Uterus (tissue), 4 donors: ENCODE measurements at places on chromosomes 5 and 9. TPM values are rescaled to one million over a fixed set of nuclear protein-coding genes. Genes with fewer than 3 reads are reported as not detected.

The MLANA gene
- total RNA-seq = not detected

The CYSRT1 gene
- total RNA-seq = not detected

The TICAM2 gene
- 13.5 TPM for total RNA-seq

The C5orf52 gene
- not detected for total RNA-seq

The FBXW2 gene
- total RNA-seq = 20.7 TPM

The UBQLN1 gene
- 116 TPM for total RNA-seq

The GABRB2 gene
- 0.61 TPM for total RNA-seq

The TXNDC8 gene
- total RNA-seq = not detected

The TMEM161B gene
- 51.5 TPM for total RNA-seq

The CAMLG gene
- 51.3 TPM for total RNA-seq

The PRRC1 gene
- 32.9 TPM for total RNA-seq

The MYOZ3 gene
- 3.2 TPM for total RNA-seq

The TEX48 gene
- not detected for total RNA-seq

The IRX1 gene
- not detected for total RNA-seq

The NMUR2 gene
- not detected for total RNA-seq

The MCTP1 gene
- total RNA-seq = 114 TPM

The FKTN gene
- total RNA-seq = 39.1 TPM

The OGN gene
- 53.5 TPM for total RNA-seq

The TPPP gene
- 0.29 TPM for total RNA-seq

The SCGB3A2 gene
- total RNA-seq = not detected

The NPR2 gene
- total RNA-seq = 36.9 TPM

The SPAG8 gene
- total RNA-seq = 0.26 TPM

The BHMT2 gene
- 5.3 TPM for total RNA-seq

The ZBTB26 gene
- total RNA-seq = 14.7 TPM

The PPP3R2 gene
- not detected for total RNA-seq
